ENCODE measurements at places on chromosomes 4 and X.

GRCh38 chr4:144734522-144734921, 88.6 kb downstream of the HHIP start:
- no peak for DNase-seq

- DNase-seq, result no peak
These were observed 116.2 kb upstream of the DCLK2 start for GRCh38 chr4:149961876-149962597.

- DNase-seq, result no peak
These were observed 35.5 kb downstream of the NOP14 start for GRCh38 chr4:2927696-2928075.

DNA sequence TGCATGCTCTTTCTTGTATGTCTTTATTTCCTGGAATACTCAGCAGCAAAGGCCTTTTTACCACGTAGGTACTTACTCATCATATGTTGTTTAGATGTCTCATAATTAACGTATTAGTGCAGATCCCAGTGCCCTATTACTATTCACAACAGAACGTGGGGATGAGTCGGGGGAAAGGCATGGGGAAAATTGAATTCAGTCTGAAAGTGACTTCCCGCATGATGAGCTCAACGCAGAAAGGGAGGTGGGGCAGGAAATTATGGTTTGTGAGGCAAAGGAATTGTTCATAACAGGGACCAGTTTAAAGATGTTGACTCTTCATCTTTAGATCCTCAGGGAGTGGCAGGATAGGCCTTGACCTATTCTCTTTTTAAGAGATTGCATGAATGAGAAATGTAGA, 2.0 kb upstream of the TMPRSS11D start:
- DNase-seq, result no peak

GRCh38 chrX:13381514-13381913, 61.7 kb upstream of the ATXN3L start:
- DNase-seq, result no peak

- DNase-seq, result no peak
These were observed 84.0 kb upstream of the ATP6AP2 start for GRCh38 chrX:40496728-40497127.

DNA sequence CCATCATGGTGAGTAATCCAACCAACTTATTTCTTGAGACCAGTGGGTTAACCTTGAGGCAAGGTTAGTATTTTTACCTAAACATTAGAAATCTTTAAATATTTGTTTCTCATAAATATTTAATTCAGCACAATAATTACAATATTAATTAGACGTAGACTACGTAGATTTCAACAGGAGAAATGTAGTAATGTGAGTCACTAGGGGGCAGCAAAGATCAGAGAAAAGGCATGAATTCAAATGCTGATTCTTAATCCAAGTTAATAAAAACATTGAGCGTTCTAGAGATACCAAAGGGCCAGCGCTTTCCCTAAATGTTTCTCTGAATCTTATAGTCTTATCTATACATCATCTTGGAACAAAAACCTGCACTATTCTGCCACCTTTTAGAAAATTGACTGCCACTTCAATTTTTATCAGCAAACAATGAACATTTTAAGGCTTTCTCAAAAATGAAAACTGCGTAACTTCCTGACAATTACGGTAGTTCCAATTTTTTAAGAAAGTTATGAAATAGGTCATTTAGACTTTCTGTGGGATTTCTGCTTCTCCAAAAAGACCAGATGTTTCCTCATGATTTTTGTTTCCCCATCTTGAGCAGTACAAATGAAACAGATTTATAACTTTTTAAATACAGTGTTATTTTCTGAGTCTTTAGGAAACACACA, 180.7 kb downstream of the GASK1B start:
- no peak for DNase-seq

- DNase-seq, result no peak
These were observed 9.2 kb downstream of the IRAK1 start for GRCh38 chrX:154010330-154011087.

GRCh38 chr4:73729534-73730165, 10.7 kb upstream of the CXCL8 start:
- DNase-seq, result no peak

DNA sequence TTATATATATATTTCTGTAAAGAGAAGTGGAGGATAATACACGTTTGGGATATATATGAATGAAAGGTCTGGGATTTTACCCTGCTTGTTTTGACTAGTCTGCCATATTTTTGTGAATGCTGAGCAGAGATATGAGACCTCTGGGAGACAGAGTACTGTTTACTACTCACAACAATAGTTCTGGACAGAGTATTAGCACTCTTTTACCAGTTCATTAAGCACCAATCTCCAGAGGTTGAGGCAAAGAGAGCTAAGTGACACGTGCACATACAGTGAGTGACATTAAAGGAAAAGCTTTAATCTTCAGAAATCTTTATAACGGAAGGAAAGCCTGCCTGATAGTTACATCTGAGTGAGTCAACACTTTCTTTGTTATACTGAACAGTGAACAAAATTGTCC, 1452.7 kb upstream of the TENM3 start:
- no peak for DNase-seq

DNA sequence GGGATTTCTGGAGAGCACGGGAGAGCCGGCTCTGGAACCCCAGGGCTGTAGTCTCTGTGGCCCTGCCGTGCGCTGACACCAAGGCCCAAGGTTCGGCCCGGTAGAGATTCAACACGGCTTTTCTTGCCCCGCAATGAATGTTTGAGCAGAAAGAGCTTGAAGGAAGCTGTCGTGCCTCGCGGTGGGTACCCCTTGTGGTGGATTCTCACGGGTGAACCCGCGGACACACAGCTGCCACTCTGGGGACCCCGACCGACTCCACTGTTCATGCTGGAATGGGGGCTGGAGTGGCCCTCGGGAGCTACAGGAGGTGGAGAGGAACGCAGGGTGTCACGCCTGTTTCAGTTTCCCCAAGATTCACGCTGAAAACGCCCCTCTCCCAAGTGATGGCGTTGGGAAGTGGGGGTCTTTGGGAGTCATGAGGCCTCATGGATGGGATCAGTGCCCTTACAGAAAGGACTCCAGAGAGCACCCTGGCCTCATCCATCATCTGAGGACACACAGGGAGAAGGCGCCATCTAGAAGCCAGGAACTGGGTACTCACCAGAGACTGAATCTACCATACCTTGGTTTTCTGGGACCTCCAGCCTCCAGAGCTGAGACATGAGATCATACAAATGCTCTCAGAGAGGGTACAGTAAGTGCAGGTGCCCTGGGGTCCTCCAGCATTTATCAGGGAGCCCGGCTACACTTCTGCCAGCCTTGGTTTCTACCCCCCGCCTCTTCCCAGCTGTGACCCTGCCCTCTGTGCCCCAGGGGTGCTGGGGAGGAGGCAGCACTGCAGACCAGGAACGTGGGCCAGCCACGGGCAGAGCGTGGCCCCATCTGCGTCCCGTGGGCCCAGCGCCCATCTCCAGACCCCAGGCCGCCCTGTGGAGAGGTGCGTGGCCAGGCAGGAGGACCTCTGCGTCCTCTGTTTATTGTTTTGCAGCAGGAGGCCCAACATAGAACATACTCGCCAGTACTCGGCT, 6.4 kb downstream of the SLC25A6 start:
- no peak for DNase-seq

DNA sequence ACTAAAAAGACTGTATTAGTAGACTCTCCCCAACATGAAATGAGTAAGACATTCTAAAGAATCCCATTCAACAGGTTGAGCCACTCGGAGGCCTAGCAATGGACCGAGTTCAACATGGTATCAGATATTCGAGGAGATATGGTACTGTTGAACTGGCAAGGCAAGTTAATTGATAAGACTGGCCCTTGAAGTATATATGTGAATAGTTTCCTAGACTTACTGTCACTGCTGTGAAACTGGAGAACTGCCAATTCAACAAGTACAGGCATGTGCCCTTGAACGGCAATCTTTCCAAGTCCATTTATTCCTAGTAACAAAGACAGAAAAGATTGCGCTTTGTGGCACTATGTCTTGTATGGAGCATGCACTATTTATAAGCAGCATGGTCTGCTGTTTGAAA, 24.4 kb downstream of the FAT1 start:
- no peak for DNase-seq

DNA sequence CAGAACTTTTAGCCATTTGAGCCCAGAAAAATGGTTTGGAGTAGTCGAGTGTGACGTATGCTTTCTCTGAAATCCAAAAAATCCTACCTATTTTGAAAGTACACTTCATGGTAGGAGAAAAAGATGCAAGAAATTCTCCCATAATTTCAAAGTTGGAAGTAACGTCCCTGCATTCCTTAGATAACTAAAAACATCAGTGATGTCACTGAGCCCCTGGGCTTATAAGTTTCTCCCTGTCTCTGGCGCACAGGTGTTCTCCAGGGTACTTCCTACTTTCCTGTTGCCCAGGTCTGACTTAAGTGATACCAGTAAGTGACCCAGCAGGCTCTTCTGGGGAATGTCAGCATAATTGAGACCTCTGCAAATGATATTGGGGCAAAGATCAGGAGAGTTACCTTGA, 90.5 kb upstream of the WDR1 start:
- DNase-seq, result no peak

- DNase-seq, result no peak
These were observed 75.0 kb downstream of the MGST2 start for GRCh38 chr4:139740531-139741041.

GRCh38 chr4:105162123-105162796, 15.6 kb downstream of the TET2 start:
- DNase-seq, result no peak

DNA sequence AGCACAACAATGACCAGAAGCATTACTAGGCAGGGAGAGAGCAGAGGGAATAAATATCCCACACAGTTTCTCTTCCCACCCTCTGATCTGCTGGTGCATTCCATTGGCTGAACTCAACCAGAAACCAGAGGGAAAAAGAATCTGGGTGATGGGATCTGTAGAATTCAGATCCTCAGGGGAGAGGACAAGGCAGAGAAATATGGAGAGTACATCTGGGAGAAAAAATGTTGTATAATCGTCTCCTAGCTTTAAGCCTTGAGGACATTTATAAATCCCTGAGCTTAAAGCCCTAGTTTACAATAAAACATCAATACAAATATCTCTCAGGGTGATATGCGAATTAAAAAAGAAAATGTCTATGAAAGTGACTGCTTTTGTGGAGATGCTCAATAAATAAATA, 368.1 kb upstream of the MAD2L1 start:
- no peak for DNase-seq

GRCh38 chrX:137051978-137052642, 18.3 kb upstream of the GPR101 start:
- peak; percentile 62 for DNase-seq
